Natural killer cell treated with Interleukin-12 subunit alpha and Interleukin-12 subunit beta and Interleukin-15 and Interleukin-18, amount 100 ng/mL, for 72 hours (primary cell): ENCODE measurements at places on chromosomes 2 and 18.

DNA sequence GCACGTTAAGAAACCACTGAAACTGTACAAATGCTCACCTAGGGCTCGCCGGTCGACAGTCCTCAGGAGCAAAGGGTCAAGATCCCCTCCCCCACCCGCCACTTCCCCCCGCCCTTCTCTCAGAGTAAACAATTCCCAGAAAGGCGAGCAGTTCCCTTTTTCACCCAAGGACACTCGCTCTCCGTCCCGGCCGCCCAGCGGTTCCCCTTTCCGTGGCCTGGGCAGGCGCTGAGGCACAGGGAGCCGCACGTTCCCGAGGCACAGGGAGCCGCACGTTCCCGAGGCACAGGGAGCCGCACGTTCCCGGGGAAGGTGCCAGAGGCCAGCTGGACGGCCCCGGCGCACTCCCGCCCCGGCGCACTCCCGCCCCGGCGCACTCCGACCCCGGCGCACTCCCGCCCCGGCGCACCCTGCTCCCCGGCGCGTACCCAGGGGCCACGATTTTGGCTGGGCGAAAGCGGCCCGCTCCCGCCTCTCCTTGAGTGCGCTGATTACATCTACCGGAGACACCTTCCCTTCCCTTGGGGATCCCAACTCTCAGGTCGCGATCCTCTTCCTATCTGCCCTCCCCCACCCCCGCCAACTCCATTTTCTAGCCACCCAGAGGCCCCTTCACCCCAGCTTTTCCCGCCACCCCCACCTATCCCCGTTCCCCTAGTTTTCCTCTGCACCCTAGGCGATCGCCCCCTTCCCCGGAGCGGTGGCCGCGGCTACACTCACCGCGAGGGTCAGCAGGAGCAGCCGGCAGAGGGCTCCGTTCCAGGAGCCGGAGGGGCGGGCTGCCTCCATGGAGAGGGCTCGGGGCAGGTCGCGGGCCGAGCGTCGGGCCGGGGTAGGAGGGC lies 817 bp downstream of the DSC2 start:
- DNase-seq = no peak

DNA sequence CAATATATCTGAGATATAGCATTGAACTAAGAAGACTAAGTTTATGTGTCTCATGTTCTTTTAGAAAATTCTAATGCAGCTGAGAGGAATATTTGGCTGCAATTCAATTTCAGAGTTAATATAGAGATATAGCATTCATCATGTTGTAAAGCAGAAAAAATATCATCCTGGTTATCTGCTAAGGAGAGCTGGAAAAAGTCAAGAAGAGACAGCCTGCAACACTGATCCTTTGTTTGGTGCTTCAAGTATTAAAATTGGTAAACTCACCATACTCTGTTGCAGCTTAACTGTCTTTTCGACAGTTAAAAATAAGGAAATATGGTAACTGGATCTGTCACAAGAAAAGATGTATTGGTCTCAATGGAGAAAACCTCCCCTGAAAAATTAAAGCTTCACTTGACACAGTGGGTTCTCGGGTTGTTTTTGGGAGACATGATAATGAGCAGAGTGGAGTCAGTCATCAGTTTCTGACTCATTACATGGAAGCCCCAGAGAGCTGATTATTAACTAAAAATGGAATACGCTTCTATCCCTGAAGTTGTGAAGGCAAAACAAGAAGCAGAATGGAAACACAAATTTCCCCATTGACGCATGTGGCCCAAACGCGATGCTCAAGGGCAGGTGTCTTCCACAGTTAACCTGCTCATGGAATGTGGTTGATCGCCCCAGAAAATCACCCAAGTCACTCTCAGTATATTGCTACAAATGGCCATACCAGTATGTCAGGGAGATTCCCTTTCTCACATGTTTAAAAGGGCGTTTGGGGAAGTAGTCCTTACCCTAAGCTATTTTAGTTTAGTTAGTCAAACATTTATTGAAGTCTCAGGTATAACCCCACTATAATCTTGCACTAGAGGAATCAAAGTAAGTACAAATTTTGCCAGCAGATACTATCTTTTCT lies 8.2 kb downstream of the BCL2 start:
- no peak for DNase-seq

GRCh38 chr2:7607441-7608173 lies 690.4 kb downstream of the RNF144A start:
- no peak for DNase-seq

- no peak for DNase-seq
Observed at GRCh38 chr2:190683802-190684201, 34.9 kb downstream of the NAB1 start.

GRCh38 chr18:39591649-39592048 lies 2026.1 kb upstream of the CELF4 start:
- no peak for DNase-seq

GRCh38 chr2:75421986-75422385 lies 138.8 kb downstream of the EVA1A start:
- DNase-seq = no peak

DNA sequence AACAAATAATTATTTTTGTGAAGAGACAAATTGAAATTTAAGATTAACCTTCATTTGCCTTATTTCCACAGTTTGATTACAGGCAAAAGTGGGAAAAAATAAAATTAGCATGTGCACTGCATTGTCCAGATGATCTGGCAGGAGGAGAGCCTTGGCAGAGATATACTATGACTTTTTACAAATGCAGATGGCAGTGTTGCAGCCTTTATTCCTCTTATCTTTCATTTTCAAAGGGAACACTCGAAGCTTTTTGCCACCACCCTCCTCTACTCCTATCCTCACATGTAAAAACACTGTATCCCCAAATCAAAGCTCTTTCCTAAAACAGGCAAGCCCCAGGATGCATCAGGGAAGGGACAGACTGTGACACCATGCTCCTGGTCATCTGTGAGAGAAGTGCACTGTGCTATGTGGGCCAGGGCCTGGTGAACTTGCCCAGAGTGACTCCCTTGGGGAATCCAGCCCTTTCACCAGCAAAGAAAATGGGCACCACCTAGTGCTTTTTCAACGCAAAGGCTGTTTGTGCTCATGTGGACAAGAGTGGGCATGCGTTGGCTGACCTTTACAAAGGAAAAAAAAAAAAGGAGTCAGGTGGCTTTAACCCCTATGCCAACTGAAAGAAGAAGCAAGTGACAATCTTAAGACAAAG lies 74.7 kb upstream of the ETAA1 start:
- no peak for DNase-seq

GRCh38 chr2:137862651-137863050 lies 101.6 kb upstream of the HNMT start:
- no peak for DNase-seq

DNA sequence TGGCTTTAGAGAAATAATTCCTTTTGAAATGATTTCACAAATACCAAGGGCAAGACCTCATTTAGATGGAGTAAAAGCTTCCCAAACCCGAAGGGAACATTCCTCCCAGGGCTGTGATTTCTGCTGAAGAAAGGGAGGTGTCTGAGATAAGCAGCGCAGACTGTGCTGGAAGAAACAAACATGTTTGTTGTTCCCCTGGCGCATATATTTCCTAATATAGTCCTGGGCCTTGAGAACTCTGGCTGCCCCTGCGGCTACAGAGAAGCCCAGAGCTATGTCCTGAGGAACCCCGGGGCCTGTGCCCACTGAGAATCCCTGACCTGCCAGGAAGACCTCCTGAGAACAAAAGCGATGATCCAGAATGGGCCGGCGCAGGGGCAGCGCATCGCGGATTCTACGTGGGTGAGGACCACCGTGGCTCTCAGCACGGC lies 372.6 kb upstream of the NT5C1B start:
- DNase-seq = no peak

GRCh38 chr2:72034353-72035095 lies 113.1 kb downstream of the CYP26B1 start:
- DNase-seq = no peak

- no peak for DNase-seq
Observed at GRCh38 chr2:239805043-239805329, 220.2 kb downstream of the NDUFA10 start.

GRCh38 chr18:25453556-25454269 lies 101.7 kb upstream of the ZNF521 start:
- no peak for DNase-seq

DNA sequence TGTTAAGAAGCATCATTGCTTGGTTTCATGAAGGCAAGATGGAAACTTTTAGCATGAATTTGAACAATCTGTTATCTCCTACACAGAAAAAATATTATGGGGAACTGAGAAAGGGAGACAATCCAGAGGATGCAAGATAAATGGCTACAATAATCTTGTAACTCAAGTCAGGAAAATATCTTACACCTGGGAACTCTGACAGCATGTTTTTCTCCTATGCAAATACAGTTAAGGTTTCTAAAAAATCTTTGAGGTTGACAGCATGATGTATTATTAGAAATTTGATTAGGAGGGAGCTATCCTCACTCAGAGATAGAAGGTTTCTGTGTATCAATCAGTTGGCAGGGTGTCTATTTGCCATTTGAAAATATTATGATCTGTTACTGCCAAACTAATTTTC lies 75.6 kb downstream of the GPD2 start:
- DNase-seq = no peak

DNA sequence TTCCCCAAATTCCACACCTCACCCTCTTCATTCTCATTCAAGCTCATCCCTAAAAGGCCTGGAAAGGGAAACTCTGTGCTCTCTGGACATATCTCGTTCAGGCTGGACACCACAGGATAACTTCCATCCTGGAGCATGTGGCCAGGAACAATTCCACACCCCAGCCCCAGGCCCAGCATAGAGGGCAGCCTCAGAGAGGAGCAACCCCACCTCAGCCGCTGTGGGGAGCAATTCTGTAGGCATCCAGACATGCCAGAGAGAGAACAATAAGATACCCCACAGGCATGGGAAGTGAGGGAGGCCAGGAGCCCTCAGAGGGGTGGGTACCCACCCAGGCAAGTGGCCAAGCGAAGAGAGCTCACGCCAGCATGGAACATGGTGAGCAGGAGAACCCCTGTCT lies 143.4 kb downstream of the GFPT1 start:
- DNase-seq = no peak

DNA sequence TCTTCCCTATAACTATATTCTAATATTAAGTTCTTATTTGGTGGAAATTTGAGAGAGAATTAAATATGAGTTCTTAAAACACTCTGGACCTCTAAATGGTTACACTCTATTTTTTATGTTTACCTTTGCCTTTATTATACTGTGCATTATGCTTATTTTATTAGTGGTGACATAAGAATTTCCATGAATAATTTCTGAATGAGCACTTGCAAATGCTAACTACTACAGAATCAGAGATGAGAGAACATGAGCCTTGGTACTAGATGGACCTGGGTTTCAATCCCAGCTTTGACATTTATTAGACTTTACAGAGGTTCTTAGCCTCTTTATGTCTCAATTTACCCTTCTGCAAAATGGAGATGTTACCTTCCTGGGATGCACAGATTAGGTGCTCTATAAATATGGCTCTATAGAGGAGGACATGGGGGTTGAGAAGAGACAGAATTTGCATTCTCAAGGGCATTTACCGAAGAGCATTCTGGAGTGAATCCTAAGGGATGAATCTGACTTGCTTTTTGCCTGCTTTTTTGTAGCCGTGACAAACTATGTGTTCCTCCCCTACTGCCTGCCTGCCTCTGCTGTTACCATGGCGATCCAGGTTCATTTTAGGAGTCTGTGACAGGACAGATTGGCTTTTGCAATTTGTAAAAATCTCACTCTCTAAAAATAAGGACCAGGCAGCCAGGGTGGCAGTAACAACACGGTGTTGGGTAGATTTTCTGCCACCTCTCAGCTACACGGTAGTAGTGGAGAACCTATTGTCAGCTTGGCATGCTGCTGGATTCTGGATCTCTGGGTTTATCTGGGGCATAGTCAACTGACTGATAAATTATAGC lies 20.7 kb upstream of the CNRIP1 start:
- no peak for DNase-seq

GRCh38 chr2:62999905-63000304 lies 50.7 kb upstream of the OTX1 start:
- no peak for DNase-seq

- DNase-seq = no peak
Observed at GRCh38 chr18:9772847-9773677, 65.0 kb downstream of the RAB31 start.

DNA sequence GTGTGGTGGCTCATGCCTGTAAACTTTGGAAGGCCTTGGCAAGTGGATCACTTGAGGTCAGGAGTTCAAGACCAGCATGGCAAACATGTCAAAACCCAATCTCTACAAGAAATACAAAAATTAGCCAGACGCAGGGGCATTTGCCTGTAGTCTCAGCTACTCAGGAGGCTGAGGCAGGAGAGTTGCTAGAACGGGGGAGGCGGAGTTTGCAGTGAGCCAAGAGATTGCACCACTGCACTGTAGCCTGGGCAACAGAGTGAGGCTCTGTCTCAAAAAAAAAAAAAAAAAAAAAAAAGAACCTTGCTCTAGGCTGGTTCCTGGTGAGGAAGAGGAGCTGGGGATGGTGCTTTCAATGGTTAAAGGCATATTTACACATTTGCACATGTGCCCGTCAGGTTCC lies 129.4 kb downstream of the LYPD6B start:
- DNase-seq = no peak

GRCh38 chr2:234973008-234973407 lies 21.2 kb downstream of the SH3BP4 start:
- DNase-seq = no peak

- no peak for DNase-seq
Observed at GRCh38 chr2:105732101-105732500, 12.6 kb upstream of the NCK2 start.

GRCh38 chr2:223909001-223909741 lies 36.0 kb downstream of the WDFY1 start:
- DNase-seq = no peak

- no peak for DNase-seq
Observed at GRCh38 chr18:60339018-60339417, 33.6 kb downstream of the MC4R start.

DNA sequence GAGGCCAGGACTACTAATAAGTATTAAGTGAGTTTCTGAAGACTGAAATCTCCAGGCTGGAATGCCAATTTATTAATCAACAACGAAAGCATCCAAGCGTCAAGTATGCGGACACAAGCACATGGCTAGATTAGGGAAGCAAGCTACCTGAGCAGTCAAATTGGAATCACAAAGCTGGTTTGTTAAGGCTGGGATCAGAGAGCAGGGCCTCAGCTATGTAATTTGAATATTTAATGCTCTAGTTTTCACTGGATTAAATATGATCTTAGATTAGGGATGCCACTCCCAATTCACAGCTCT lies 5.7 kb downstream of the CCL20 start:
- no peak for DNase-seq

DNA sequence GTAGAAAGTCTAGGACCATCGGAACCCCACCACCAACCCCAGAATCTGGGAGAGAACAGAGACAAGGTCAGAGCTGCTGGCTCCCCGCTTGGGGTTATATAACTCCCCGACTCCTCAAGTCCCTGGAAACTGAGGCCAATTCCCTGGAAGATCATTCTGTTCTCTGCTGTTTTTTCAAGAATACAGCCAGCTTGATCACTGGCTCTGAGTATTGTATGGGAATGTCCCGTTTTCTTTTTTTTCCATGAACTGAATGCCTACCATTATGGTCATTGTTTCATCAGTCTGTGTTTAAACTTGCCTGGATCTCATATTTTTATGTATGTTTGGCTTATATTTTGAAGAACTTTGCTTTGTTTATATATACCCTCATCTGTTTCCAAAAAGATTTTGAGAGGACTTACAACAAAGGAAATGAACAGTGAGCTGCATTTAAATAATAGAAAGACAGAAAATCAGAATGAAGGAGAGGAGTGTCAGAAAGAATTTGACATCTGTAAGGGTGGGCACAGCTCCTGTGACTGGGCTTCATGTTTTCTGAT lies 90.0 kb upstream of the ALPP start:
- DNase-seq = no peak
